ENCODE measurements at places on chromosomes 2 and 18.

- DNase-seq = no peak
These were observed 62.1 kb downstream of the DPP4 start for GRCh38 chr2:162011706-162012564.

DNA sequence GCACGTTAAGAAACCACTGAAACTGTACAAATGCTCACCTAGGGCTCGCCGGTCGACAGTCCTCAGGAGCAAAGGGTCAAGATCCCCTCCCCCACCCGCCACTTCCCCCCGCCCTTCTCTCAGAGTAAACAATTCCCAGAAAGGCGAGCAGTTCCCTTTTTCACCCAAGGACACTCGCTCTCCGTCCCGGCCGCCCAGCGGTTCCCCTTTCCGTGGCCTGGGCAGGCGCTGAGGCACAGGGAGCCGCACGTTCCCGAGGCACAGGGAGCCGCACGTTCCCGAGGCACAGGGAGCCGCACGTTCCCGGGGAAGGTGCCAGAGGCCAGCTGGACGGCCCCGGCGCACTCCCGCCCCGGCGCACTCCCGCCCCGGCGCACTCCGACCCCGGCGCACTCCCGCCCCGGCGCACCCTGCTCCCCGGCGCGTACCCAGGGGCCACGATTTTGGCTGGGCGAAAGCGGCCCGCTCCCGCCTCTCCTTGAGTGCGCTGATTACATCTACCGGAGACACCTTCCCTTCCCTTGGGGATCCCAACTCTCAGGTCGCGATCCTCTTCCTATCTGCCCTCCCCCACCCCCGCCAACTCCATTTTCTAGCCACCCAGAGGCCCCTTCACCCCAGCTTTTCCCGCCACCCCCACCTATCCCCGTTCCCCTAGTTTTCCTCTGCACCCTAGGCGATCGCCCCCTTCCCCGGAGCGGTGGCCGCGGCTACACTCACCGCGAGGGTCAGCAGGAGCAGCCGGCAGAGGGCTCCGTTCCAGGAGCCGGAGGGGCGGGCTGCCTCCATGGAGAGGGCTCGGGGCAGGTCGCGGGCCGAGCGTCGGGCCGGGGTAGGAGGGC lies 817 bp downstream of the DSC2 start:
- DNase-seq = peak; percentile 61

GRCh38 chr2:230244211-230244610 lies 18.7 kb downstream of the SP140 start:
- no peak for DNase-seq

DNA sequence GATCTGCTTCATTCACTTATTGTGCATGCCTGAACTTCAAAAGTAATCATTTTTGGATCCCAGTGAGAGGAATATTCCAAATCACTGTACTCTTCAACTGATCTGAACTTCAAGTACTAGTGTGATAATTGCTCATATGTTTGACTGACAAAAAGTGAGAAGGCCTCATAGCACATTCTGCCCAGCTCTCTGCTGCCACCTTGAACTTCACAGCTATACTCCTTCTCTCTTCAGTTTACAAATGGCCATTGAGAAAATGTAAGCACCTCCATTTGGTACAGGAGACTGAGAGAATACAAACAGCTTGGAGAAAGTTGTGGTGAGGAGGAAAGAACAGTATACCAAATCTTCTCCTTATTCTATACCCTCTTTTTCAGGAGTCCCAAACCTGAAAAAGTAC lies 946.0 kb upstream of the CHAC2 start:
- no peak for DNase-seq

GRCh38 chr2:30275256-30275655 lies 43.9 kb downstream of the LBH start:
- no peak for DNase-seq
